ENCODE measurements at places on chromosomes 2 and 18.
A peak's percentile ranks its signal among the peaks of the same experiment; 100 is the strongest.

DNA sequence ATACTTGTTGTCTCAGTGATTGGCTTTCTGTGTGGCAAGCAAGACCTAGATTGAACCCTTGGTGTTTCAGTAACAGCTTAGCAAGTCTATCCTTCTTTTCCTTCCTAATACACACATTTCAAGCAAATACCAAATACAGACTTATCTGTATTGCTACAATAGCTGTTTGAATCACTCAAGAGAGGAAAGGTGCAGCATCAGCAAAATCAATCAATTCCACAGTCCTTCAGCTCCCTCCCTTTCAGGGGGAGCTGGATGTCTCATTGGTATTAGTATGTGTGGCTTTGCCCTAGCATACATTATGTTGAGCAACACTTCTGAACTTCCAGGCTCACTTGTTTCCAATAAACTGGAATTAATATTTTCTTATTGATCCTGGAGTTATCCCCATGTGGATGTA lies 323.1 kb downstream of the TMX3 start:
- no peak for DNase-seq

DNA sequence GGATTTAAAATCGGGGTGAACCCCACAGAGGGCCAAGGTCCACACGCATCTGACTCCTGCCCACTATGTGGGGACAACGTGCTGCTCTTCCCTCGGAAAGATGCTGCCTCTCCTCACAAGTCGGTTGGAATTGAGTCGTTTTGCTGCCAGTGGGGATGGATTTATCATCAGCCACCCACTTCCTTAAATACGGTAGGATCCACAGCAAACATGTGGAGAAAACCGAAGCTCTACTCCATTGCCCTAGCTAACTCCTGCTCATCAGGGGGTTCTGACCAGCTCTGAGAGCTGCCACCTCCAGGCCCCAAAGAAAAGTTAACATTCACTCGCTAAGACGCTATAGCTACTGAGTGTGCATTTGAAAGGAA lies 80.9 kb downstream of the CHRNA1 start:
- DNase-seq = peak; percentile 68

DNA sequence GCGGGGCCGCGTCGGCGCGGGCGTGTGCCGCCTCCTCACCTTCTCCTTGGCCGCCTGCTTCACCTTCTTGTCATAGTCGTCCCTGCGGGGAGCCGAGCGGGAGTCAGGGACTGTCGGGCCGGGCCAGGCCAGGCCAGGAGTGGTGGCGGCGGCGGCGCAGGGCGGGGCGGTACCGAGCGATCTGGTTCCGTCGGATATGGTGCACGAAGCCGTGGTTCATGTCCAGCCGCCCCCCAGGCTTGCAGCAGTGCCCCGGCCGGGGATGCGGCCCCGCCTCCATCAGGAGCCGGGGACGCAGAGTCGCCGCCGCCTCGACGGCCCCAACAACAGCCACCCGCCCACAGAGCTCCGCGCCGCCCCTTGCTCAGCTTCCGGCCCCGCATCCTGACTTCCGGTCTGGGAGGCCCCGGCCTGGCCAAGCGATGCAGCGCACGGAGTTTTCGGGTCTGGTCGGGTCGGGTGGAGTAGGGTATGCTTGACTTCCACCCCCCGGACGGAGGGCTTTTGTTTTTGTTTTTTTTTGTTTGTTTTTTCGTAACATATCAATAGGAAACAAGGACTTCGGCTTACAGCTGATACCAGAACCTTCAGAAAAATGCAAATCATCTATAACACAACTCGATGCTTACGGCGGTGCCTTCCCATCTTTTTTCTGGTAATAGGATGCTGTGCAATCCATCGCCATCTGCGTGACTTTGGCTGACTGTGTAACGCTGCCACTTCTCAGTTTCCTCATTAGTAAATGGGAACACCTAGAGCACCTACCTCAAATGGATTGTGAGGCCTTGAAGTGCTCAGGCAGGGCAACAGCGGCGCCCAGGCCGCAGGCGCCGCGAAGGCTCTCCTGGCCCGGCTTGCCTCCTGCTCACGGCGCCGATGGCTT lies at the start of gene C2orf68:
C2orf68 (minus strand) TSS at position 362 of the 883 bp plus-strand sequence; CDS start at position 280, 82 bp downstream.
- DNase-seq = peak; percentile 91

DNA sequence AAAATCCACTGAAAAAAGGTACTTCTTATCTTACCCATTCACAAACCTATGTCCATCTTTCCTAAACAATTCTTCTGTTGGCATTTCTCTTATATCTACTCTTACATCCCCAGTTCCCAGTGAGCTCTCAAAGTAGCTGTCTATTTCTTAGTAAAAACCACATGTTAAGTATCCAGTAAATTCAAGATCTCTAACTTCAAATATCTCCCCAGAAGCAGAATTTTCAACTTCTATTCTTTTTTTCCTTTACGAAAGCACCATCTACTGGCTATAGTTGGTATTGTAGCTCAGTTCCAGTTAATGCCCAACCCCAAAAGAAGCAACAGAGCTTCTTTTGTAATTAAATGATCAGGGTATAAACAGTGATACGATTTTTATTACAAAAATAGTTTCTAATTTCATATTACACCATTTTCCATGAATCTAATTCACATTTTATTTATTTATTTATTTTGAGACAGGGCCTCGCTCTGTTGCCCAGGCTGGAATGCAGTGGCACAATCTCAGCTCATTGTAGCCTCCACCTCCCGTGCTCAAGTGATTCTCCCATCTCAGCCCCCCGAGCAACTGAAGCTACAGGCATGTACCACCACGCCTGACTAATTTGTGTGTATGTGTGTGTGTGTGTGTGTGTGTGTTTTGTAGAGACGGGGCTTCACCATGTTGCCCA lies 28.5 kb downstream of the HRH4 start:
- peak; percentile 43 for DNase-seq

DNA sequence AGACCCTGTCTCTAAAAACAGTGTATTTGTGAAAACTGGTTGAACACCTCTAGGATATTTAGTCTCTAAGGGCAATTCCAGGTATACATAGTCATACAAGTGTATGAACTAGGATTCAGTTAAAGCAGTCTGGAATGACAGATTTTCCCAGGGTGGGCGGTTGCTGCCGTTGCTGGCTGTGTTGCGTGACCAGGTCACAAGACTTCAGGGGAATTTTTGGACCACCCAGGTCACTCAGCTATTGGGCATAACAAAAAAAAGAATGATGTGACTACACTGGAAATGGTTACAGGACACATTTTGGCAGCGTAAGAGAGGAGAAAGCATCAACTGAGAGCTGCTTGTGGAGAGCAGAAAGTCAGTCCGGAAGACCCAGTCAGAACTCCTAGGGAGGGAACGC lies 58.0 kb upstream of the ZBTB7C start:
- DNase-seq = no peak

GRCh38 chr2:10647441-10647840 lies 42.3 kb downstream of the NOL10 start:
- no peak for DNase-seq

- DNase-seq = no peak
Measured at GRCh38 chr2:223467196-223467595, 135.0 kb downstream of the SCG2 start.

DNA sequence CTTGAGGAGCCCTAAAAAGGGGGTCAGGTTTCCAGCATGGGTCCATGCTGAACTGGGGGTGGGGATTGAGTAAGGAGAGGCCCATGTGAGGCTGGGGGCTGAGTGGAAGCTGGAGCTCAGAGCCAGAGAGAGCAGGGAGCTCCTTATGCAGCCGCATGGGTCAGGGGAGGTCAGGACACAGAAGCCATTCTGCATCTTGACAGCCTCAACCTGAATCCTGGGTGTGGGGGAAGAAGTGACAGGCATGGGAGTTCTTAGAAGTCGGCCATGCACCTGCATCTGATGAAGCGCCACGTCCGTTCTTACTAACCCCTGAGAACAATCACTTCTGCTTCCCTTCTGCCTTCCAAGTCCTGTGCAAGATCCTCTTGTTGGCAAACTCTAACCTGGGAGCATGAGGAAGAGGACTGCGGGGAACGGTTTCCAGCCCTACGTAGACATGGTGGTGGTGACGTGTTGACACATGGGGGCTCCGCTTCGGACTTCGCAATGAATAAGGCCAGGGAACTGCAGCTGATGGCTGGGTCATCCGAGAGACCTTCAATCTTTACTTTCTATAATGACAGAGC lies 22.3 kb downstream of the GNLY start:
- no peak for DNase-seq

DNA sequence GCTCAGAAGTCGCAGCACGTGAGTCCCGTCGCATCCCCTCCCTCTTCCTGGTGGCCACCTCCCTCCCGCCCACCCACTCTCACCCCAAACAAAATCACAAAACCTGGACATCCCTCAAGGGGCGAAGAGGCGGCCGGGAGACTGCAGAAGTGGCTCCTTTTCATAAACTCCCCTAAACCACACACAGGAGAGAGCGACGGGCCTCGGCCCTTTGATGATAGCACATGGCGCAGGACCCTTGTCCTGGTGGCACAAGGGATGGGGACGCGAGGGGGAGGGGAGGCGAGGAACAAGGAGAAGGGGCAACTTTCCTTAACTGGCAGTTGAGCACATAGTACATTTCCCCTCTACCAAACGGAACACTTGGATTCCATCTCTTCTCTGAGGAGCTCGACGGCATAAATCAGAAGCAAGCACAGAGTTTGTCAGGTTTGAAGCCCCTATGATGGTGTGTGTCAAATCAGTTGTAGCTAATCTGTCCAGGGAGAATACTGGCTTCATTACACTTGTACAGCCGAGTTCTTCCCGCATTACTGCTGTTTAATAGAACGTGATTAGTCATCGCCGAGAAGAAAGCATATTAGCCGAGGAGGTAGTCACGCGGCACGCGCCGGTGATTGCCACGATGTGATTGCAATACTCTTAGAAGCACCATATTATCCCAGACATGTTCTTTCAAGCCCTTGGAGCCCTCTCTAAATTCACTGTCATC lies 43.8 kb downstream of the GBX2 start:
- no peak for DNase-seq

DNA sequence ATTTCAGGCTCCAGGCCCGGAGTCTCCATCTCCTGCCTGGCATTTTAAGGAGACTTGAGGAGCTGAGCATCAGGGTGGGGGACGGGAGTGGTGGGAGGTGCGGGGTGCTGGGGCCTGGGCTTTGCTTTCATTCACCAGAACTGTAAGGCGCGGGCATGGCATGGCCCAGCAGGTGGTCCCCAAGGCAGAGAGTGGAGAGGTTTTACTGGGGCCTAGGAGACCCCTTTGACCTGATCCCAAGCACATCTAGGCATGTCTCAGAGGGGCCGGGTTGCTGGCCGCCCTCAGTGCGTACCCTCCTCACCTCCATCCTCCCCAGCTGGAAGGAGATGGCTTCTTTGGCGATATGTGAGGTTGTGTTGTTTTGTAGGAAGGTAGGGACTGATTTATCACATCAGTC lies 172.5 kb downstream of the KLHL29 start:
- no peak for DNase-seq

DNA sequence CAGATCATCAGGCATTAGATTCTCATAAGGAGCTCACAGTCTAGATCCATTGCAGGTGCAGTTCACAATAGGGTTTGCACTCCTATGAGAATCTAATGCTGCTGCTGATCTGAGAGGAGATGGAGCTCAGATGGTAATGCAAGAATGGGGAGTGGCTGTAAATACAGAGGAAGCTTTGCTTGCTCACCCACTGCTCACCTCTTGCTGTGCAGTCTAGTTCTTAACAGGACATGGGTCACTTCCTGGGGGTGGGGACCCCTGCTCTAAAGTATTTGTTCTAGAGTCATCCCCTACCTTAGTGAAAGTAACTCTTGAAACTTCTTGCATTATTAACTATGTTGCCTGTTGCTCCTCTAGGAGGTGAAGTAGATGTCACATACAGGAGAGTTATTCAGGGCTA lies 171.3 kb upstream of the PARD3B start:
- no peak for DNase-seq

DNA sequence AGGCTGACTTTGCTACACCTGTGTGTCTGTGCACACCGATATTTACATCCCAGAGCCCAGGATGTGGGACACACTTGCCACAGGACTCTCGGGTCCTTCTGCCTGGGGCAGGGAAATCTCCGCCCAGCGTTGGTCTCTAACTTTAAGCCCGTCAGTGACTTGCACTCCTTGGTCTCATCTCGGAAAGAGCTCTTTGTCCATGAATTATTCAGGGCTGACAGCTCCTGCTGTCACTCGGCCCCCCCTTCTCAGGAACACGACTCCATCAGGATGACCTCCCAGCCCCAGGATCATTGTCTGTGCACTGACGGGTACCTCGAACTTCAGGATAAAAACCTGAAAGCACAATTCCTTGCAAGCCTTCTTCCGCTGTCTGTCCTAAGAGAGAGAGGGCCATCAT lies 26.6 kb downstream of the PLB1 start:
- no peak for DNase-seq

DNA sequence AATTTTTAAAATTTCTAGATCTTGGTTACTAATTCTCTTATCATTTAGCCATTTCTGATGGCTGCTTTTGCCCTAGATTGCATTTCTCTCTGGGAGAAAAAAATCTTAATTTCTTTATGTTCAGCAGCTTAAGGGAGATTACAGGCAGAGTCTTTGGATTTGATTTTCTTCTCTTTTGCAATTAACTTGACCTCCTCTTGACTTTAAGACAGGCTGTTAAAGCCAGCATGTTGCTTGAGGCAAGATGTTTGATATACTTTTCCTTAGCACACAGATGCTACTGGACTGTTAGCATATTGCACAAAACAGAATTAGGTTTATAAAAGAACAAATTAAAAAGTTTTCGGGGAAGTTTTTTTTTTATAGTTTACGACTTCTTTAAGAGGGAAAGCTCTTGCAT lies 50.0 kb downstream of the XRCC5 start:
- DNase-seq = no peak

DNA sequence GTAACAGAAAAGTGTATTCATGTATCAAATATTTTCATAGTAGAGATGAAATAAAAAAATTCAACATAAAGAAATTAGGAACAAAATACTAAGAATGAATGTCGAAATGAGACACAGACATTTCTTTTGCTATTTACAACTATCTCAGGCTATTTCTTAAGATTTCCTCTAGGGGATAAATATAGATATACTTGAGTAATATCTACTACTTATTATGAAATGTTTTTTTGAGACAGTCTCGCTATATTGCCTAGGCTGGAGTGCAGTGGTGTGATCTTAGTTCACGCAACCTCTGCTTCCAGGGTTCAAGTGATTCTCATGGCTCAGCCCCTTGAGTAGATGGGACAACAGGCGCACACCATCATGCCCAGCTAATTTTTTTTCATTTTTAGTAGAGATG lies 326.1 kb downstream of the RNF144A start:
- no peak for DNase-seq

DNA sequence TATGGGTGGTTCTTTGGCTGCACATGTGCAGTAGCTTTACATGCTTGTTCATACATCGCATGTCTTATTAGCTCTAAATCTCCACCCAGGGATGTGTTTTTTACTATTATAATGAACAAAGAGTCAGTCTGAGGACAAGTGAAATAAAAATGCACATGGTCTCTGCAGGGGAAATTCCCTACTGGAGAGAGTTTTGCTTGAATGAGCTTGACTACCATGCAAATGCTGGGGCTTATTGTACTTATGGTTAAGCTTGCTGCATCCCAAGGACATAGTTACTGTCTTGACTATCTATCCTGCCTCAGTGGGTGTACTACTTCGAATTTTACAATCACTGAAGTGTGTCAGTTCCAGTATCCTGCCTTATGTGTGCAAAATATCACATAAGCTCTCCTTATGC lies 362.7 kb downstream of the TDRD15 start:
- DNase-seq = no peak

Data from ACHN (cell line).